ENCODE measurements at places on chromosomes 12 and 14.

- DNase-seq: no peak
Observed at GRCh38 chr12:43786899-43787693, 19.0 kb downstream of the TWF1 start.

- no peak for DNase-seq
Observed at GRCh38 chr12:20368651-20369304, 441 bp downstream of the PDE3A start.

GRCh38 chr12:88743946-88744685 lies 163.8 kb upstream of the KITLG start:
- DNase-seq: no peak

- peak; percentile 82 for DNase-seq
Observed at GRCh38 chr14:68794130-68794850, 1.4 kb upstream of the ZFP36L1 start.
